ENCODE measurements at places on chromosomes 2 and 18.

DNA sequence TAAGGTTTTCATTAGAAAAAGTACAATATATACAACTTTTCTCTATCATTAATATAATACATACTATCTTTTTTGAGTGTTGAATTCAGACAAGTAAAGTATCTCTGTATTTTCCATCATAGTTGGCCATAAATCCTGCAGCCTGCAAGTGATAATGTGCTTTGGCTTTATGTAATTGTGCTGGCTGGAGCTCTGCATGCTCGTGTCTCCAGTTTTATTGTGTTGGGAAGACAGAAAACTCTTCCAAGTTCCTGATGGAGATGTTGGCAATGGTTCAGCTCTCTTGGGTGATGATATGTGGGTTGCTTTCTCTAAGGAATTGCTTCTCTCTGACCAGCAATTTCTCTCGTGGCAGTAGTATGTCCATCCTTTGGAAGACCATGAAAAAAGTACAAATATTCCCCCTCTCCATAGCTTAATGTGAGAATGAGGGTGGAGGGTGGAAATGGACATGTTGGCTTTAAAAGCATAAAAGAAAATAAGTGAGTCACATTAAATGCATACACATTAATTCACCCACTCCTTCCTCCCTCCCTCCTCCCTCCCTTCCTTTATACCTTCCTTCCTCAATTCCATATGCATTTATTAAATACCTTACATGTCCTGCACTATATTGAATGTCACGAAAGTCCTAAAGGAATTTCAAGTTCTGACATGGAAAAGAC is 344.2 kb downstream of the MTX2 start:
- DNase-seq, result no peak

DNA sequence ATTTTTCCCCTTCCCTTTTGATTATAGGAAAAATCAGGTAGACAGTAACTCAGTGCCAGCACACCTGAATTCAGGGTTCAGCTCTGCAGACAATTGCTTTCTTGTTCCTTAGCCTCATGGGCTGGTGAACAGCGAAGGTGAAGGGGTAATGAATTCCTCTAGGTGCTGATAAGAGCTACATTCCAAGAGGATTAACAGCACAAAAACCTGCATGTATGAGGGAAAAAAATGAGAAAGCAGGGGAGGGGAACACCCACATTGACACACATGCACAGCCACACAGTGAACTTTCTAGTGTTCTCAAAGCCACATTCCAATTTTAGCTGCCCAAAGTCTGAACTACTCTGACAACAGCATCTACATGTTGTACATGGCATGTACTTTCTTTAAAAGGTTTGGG is 46.1 kb downstream of the SPATS2L start:
- peak; percentile 74 for DNase-seq

- DNase-seq, result no peak
Observed at GRCh38 chr2:109367683-109368082, 238.7 kb downstream of the SH3RF3 start.

DNA sequence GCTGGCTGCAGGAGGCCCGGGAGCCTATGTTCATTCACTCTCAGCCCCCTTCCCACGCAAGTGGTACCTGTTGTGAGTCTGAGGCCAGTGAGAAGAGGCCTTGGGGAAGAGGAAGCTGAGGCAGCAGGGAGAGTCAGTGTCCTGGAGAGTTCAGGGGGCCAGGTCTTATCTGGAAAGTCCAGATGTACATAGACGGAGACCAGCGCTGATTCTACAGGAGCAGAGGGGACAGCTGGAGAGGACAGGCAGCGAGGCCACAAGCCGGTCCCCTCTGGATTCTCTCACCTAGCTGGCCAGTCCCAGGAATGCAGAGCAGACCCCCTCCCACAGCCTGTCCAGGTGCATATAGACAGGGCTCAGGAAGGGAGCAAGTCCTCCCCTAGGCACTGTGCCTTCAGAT is 29.1 kb upstream of the SELENOI start:
- DNase-seq, result no peak

- no peak for DNase-seq
Observed at GRCh38 chr2:161414042-161415033, 1.8 kb upstream of the TBR1 start.

DNA sequence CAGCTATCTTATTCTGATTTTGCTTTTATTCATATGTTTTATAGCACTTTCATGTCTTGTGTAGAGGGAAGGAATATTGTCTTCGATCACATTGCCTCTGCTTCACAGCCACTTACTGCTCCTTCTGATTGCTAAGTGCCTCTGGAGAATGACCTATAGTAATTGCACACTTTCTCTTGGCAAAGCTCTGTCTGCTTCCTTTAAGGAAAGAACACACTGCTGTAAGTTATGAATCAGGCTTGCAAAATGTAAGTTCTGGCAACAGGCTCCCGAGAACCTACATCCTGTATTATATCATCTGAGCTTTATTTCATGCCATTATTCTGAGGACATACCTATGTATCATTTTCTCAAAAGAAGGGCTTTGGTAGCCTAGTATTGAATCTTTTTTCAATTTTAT is 170.7 kb downstream of the ZNF804A start:
- peak; percentile 62 for DNase-seq

DNA sequence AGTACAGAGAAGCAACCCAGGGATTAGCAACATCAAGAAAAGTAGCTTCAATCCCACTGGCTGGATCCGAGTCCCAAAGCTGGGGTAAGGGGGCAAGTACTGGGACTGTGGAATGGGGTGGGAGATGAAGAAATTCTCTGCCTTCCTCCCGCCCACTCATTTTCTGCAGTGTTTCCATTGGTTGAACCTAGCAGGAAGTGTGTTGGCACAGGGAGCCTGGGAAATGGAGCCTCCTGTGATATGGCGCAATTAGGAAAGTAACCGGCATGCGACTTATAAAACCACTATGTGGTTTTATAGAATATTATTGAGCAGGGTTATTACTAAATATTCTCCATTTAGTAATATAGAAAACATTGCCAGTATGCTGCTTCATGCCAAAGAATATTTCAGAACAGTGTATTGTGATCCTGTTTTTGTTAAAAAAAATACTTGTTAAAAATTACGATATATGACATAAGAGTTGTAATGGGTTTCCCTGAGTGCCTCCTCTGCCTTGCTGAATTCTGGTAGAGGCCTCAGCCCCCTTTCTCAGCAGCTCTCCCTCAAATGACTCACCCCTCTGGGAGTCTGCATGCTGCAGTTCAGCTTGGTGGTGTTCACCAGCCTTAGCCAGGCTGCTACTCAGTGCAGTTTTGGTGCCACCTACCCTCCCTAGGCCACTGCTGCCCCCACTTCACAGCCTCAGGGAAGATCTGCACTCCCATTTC is 60.5 kb downstream of the HK2 start:
- DNase-seq, result peak; percentile 78

GRCh38 chr2:23478087-23478932 is 93.3 kb downstream of the KLHL29 start:
- no peak for DNase-seq

GRCh38 chr2:72886505-72887031 is 640 bp upstream of the SPR start:
- no peak for DNase-seq

DNA sequence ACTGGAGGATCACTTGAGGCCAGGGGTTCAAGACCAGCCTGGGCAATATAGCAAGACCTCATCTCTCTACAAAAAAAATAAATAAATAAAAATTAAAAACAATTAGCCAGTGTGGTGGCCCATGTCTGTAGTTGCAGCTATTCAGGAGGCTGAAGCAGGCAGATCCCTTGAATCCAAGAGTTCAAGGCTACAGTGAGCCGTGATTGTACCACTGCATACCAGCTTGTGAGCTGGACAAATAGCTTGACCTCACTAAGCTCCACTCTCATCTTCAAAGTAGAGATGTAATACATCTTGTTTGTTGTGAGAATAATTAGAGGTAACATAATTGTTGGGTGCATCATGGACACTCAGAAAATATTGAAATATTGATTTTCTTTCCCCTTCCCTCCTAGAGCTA is 31.1 kb upstream of the MAPRE2 start:
- no peak for DNase-seq

DNA sequence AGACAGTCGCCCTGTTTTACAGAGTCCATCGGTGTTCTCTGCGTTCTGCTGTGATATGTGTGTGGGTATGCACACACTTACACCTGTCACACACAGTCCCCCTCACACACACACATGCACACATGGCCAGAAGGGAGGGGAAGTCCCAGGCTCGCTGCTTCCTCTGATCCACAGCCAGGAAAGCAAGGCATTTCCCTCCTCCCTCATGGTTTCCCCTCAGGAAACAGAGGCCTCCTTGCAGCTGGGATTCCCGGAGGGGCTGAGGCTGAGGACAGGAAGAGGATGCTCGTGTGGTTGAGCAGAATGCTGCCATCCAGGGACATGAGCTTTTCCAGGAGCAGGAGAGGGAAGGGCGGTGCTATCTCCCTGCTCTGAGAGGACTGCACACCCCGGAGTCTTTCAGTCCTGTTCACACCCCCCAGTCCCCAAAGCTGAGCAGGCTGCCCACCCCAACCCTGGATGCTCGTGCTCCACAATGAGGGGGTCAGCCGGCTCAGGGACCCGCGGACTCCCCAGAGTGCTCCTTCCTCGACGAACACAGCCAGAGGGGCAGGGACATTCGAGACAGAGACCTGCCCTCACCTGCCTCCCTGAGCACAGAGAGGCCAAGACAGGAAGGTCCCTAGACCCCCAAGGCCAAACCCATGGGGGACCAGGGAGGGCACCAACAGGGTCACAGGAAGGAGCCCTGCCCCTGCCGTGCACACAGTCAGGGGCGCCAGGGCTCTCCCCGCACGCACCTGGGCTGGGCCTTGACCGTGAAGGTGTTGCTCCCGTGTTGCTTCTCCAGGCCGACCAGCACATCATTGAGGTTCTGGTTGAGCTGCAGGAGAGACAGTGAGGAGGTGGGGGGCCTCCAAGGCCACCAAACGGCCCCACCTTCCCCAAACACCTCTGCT is 45.3 kb downstream of the BIN1 start:
- DNase-seq, result peak; percentile 16

GRCh38 chr2:17538022-17538843 is 2.3 kb upstream of the VSNL1 start:
- peak; percentile 35 for DNase-seq

DNA sequence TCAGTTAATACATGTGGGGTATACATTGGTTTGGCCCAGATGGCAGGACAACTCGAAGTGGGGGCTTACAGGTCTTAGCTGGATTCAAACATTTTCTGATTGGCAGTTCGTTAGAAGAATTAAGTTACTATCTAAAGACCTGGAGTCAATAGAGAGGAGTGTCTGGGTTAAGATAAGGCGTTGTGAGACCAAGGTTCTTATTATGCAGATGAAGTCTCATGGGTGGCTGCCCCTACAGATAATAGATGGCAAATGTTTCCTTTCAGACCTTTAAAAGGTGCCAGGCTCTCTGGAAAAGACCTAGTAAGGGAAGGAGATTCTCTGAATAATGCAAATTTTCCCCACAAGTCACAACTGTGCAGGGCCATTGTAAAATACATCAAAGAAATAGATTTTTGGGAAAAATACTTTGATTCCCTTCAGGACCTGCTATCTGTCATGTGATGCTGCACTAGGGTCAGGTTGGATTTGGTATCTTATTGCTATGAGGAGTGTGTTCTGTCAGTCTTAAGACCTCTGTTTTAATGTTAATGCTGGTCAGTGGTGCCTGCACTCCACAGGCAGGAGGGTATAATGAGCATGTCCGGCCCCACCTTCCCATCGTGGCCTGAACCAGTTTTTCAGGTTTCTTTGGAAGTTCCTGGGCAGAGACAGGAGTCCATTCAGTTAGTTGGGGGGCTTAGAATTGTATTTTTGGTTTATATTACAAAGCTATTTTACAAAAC is 14.3 kb upstream of the MC5R start:
- DNase-seq, result no peak

DNA sequence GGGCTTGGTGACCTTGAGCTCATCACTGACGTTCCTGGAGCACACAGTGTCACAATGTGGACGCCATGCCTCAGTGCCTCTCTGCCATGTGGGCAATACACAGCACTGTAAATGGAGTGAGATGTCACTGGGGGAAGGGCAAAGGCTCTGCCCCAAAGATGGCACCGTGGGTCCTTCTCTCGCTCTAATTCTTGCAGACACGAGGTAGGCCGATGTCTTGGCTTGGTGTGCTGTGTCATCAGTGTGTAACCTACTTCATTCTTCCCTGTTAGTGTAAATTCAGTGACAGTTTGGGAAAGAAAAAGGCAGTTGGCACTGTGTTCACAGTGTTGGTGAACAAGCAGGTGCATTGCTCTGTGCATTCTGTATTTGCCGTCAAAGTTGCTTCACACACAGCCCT is 309.3 kb upstream of the MYT1L start:
- DNase-seq, result no peak

GRCh38 chr2:157856187-157856515 is 20.0 kb downstream of the ACVR1 start:
- no peak for DNase-seq

GRCh38 chr2:234620018-234620417 is 123.1 kb upstream of the ARL4C start:
- no peak for DNase-seq

- DNase-seq, result no peak
Observed at GRCh38 chr2:182826064-182826463, 40.4 kb downstream of the FRZB start.

DNA sequence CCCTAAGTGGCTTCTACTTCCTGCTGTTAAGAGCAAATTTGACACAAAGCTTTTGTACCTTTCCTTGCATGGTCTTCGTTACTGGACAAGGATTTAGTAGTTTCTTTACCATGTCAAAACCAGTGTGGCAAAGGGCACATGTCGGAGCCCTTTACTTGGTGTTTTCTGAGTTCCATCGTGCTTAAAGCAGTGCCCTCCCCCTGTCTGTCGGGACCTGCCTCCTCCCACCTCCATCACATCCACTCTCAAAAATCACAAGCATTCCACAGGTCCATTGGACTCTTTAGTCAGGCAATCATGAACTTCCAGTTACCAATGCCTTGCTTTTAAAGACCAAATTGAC is 763 bp downstream of the CCDC141 start:
- no peak for DNase-seq

GRCh38 chr2:39547811-39548719 is 111.0 kb upstream of the MAP4K3 start:
- DNase-seq, result peak; percentile 86

DNA sequence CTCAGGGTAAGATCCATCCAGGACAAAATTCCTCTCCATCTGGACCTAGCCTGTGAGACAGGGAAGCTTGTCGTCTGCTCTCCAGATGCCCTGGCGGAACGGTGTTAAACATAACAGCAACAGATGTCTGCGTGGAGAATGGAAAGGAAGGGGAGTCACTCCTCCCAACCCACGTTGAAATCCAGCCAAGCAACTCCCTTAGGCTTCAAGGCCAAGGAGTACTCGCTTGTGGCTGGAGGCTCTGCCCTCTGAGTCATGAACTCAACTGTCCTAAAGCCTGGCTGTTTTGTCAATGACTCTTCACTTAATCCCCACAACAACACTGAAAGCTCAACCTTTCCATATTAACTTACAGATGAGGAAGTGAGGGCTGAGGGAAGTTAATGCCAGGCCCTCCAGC is 42.2 kb downstream of the TPO start:
- DNase-seq, result peak; percentile 18

DNA sequence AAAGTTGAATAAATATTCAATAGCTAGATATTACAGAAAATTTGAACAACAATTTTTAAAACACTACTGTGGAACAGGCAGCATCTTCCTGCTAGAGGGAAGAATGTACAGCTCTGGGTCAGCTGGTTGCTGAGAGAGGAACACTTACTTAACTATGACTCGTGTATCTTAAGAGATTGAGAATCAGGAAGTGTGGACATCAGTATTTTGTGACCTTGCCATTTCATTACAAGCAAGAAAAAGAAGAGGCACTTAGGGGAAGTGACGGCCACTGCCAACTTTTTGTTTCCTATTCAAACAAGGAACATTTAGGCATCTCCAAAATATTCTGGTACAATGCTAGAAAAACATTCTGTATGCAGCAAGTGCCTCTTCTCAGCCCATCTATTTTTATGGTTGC is 45.9 kb downstream of the ITPRID2 start:
- no peak for DNase-seq
